ENCODE measurements at places on chromosomes 11 and 22.
A peak's percentile ranks its signal among the peaks of the same experiment; 100 is the strongest.

GRCh38 chr22:24726848-24727217 lies 47.7 kb downstream of the PIWIL3 start:
- DNase-seq: no peak

GRCh38 chr11:71505001-71505400 lies 22.1 kb upstream of the KRTAP5-7 start:
- DNase-seq: no peak

GRCh38 chr22:29079218-29079901 lies 6.5 kb downstream of the KREMEN1 start:
- DNase-seq: no peak

DNA sequence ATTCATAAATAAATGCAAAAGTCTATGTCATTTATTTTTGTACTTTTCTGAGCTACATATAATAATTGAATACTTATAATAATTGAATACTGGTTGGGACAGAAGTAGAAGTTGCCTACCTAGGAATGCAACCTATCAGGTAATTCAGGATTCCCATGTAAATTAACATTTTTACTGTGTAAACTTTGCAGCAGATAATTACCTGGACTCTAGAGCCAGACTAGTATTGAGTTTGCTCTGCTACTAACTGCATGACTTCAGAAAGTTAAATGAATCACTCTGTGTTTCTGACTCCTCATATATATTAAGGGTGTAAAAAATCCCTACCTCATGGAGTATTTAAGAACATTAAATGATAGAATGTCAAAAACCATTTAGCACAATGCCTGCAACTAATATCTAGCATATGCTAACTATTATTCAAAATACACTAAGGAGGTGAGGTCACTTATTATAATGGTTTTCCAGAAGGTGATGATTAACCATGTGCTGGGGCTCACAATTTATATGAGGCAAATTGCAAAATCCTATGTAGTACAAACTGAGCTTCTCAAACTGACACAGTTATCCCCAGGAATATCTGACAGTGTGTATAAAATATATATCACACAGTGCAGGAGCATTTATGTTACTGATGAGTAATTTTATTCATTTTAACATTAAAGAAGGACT lies 138.1 kb upstream of the ANO3 start:
- no peak for DNase-seq

- no peak for DNase-seq
These were observed 13.9 kb downstream of the CCDC157 start for GRCh38 chr22:30370641-30371230.

DNA sequence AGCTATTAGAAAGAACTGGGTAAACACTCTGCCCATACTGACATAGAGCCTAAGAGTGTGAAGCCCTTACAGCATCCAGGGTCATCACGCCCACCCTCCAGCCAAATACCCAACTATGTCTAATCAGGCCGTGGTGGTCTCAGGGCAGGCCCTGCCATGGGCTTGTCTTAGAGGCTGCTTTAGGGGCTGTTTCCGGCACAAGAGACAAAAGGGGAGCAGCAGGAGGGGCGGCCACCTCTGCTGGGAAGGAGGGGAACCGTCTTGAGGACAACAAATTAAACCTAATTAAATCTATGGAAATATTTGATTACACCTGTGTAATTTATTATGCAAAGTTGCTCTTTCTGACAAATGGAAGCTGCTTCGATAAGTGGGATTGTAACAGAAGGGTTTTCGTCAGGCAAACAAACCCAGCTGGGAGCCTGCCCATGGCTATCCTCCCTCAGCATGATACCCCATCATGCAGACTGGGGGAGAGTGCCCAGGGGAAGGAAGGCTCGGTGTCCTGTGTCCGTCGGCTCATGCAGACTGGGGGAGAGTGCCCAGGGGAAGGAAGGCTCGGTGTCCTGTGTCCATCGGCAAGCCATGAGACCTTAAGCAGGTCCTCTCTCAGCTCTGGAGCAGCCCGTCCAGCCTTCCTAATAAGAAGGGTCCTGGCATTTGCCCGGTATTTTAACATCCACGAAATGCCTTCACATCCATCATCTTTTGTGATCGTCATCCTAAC lies 163.6 kb upstream of the B3GAT1 start:
- DNase-seq: no peak

GRCh38 chr11:112404112-112404511 lies 143.5 kb upstream of the PLET1 start:
- DNase-seq: no peak

GRCh38 chr11:9179141-9179540 lies 86.0 kb downstream of the DENND5A start:
- no peak for DNase-seq

GRCh38 chr22:50204571-50204970 lies 3.8 kb downstream of the SELENOO start:
- DNase-seq: no peak

GRCh38 chr11:75582895-75583717 lies 21.1 kb downstream of the SERPINH1 start:
- DNase-seq: peak; percentile 36

DNA sequence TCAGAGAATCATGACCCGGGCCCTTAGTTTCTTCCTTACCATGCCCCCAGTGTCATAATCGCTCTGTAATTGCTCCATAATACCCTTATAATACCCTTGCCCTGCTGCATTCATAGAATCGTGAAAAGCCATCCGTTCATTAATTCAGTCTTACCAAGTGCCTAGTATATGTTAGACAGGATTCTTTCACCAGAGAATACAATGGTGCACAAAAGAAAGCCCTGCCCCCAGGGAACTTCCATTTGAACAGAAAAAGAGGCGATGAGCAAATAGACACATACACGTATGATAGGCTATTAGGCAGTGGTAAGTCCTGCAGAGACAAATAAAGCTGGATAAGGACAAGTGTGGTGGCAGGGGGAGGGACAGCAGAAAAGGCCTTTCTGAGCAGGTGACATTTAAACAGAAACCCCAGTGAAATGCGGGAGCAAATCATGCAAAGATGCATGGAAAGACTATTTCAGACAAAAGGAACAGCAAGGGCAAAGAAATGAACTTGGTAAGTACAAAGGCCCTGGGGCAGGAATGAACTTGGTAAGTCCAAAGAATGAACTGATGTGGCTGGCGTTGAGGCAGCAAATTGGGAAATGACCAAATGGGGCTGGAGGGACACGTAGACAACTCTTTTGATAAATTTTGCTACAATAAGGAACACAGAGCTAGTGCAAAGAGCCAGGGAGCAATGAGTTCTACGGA lies 74.6 kb upstream of the CREB3L1 start:
- no peak for DNase-seq

- no peak for DNase-seq
These were observed 336.8 kb upstream of the DDI1 start for GRCh38 chr11:103699656-103700055.

GRCh38 chr22:31753005-31753633 lies 700 bp upstream of the DEPDC5 start:
- DNase-seq: peak; percentile 27

GRCh38 chr11:133843454-133843987 lies 1.8 kb downstream of the SPATA19 start:
- DNase-seq: no peak

DNA sequence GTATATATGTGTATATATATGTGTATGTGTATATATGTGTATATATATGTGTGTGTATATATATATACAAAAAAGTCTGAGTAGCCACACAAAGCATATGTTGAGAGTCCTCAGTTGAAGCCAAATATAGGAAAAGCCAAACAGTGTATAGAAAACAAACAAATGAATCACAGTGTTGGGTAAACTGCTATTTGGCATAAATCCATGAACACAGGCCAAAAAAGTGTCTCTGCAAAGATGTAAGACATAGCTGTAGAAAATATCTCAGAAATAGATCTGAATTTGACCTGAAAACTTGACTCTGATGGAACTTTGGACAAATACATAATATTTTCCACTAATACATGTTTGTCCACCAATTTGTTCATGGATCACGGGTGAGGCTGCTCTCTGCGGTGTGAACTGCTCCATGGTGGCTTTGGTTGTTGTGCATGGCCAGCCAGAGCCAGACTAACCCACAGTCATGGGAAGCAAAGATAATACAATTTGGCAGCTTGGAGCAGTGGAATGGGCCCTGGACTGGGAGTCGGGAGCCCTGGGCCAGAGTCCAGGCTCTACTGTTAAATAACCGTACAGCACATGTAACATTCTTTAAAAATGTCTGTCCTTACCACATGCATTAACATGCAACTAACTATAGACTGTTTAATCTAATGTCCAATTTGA lies 76.9 kb upstream of the EED start:
- no peak for DNase-seq

DNA sequence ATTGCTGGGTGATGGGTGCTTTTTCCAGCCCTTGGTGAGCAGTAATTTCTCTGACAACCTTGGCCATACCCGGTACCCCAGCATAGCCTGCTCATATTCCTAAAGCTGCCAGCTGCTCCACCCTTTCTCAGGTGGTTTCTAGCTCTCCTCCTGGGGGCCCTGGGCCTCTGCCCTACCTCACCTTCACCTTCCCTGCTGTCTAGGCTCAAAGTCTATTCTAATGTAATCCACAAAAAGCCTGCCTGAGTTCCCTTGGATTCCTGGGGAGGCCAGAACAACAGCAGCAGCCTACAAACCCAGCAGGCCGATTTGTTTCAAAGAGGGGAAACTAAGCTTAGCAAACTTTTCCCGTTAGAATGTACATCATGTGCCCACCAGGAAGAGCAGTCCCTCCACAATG lies 117.6 kb downstream of the DSCAML1 start:
- DNase-seq: no peak

DNA sequence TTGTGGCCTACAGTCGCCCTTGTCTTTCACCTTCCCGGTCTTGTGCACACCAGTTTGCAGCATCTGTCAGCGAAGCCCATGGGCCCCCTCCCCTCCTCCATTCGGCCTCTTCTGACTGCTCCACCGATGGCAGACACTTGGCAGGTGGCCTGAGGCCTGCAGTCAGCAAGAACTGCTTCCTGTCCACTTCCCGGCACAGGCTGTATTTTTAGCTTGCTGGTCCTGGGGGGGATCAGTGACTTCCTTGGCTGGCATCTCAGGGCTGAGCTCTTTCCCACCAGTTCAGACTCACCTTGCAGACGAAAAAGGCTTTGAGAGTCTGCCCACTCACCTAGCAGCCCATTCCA lies 106.4 kb downstream of the SYN3 start:
- DNase-seq: no peak

- DNase-seq: no peak
These were observed 119.1 kb upstream of the CSNK2A3 start for GRCh38 chr11:11472106-11472505.

GRCh38 chr11:76114238-76114637 lies 92.1 kb downstream of the WNT11 start:
- no peak for DNase-seq

DNA sequence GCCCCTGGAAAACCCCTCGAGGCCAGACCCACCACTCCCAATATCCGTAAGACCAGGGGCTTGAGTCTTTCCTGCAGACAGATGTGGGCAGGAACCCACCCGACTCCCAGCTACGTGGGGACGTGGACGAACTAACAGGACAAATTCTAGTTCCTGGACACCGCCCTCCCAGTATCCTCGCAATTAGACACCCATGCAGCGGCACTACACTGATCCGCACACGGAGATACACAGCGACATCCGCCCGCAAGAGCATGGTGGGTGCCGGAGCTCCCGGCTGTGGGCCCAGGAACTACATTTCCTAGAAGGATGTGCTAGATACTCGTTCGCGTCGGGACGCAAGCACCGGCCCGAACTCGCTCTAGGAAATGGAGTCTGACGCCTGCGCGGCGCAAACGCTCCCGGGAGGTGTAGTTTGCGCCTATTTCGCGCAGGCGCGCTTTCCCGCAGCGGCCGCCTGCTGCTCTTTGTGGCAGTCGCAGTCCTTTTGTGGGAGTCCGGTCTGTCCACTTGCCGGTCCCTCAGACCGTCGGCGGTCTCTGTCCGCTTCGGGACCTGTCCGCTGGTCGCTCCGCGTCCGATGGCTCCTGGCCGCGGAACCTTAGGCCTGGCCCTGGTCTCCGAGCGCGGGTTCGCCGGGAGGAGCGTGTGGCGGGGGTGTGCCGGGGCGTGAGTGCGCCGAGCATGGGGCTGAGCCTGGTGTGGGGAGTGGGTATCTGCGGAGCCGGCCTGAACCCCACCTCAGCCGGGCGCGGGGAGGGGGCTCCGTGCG lies at the start of gene ZNF74:
Gene ZNF74, plus strand, starts transcription at position 447 of the 772 bp plus-strand sequence. CDS start 478 bp downstream, outside the sequence.
- peak; percentile 86 for DNase-seq

GRCh38 chr11:80899381-80899780 lies 1458.6 kb upstream of the TENM4 start:
- DNase-seq: no peak

DNA sequence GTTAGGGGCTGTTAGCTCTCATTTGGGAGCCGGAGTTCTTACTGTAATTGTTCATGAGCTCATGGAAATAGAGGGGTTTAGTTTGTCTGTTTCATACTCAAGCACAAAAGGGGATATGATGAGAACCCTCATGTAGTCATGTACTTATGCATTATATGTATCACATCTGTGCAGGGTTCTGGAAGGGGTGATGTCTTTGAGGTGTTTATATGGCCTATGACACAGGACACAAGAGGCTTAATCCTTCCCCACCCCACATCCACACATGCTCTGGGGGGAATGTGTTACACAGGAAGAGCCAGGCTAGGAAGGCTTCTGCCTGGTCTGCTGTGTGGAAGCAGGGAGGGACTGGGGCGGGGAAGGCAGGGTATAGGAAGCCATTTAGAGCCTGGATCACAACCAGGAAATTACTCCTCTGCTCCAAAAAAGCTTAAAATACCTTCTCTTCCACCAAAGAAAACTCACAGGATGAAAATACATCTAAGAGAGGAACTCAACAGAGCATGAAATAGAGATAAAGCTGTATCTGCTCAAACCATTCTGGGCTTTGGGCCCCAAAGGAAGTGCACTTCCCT lies 316.1 kb downstream of the TMEM135 start:
- DNase-seq: no peak

DNA sequence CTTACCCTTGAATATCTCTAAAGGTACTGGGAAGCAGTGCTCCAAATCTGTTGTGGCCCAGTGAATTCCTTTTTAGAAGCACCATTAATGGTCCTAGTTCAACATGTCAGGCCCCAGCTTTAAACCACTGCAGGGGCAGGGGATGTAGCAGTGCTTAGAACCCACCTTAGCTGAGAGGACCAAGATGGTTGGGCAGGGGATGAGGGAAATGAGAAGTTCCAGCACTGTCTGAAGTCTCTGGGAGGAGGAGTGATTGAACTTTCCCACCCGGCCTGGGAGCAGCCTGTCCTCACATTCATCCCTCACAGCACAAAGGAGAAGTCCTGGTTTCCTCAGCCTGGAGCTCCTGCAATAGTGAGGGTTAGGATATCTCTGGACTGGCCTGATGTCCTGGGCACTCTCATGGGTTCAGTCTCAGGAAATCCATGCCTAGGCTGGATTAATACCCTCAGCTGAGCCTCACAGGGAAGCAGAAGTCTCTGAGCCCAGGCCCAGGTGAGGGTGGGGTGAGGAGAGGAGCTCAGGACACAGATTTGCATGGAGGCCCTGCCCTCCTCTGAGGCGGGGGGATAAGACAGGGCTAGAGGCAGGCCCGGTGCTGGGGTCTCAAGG lies 28.6 kb upstream of the PRAME start:
- DNase-seq: no peak

GRCh38 chr11:134835561-134835960 lies 423.5 kb upstream of the B3GAT1 start:
- DNase-seq: no peak

DNA sequence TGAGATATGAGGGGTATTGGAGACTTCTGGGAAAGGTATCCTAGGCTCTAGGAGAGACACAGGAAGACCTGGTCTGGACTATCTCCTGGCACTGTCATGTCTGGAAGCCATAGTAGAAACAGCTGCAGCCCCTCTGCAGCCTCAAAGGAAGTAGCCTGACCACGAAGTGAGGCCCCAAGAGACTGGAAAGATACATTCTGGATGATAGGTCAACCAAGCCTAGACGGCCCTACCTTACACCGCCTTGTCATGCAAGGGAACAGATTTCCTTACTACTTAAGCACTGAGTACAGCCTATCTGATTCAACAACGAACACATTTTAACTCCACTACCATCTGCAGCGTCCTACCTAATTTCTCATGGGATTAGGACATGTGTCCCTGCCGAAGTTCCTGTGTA lies 31.1 kb downstream of the UQCR10 start:
- DNase-seq: no peak

All from naive thymus-derived CD4-positive, alpha-beta T cell (primary cell).